CD4-positive, alpha-beta T cell treated with Interleukin-10 for 1 hour (primary cell): ENCODE measurements at places on chromosomes 16 and 17.
A peak's percentile ranks its signal among the peaks of the same experiment; 100 is the strongest.

DNA sequence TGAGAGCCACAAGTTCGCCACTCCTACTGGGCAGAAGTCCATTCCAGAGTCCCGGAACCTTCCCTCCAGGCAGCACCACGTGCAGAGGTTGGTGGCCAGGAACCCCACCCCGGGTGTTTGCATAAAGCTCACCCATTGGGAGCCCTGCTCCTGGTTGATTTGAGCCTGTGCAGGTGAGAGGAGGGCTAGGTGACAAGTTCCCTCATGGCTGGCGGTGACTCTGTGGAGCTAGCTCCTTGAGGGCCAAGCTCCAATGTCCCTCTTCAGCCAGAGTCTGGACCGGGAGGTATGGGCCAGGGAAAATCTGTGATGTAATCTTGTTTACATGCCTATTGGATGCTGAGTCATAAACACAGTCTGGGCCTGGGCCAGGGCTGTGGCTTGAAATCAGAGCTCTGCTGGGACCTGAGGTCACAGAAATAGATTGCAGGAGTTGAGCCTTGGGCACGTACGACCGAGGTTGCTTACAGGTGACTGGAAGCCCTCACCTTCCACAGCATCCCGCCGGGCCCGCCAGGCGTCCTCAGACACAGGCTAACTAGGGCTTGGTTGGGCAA lies 118.9 kb downstream of the AATF start:
- no peak for DNase-seq

- DNase-seq = no peak
Measured at GRCh38 chr17:1625581-1625980, 3.1 kb downstream of the SLC43A2 start.

- DNase-seq = no peak
Measured at GRCh38 chr17:8072341-8072728, 15.2 kb downstream of the ALOX12B start.

DNA sequence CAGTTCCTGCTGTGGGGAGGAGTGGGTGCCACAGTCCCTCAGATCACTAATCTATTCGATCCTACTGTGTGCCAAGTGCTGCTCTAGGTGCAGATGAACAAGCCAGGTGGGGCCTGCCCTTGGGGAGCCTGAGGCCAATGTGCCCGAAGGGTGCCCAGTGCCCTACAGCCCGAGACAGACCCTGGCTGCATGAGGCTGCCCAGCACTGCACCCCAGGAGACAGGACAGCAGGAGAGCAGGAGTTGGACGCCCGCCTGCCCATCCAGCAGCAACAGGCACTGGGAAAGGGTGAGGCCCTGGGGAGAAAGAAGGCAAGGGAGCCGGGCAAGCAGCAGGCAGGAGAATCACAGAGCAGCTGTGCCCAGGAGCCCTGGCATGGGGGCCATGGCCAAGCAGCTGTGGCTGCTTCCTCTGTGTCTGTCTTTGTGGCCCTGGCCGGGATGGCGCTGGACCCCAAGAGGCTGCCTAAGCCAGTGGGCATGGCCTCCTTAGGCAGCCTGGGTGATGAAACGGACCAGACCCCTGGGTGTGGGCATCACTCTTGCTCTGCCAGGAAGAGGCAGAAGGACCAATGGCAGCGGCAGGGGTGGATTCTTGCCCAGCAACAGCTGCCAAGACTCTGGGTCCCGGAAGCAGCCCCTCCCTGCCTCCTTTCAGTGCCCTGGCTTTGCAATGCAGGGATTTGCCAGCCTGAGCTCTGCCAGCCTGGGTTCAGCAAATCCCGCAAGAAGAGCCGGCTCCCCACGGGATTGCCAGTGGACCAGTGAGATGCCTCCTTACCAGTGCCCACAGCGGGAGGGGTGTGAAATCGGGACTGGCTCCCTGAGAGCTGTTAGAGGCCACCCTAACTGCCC lies 179.6 kb upstream of the TNRC6C start:
- DNase-seq = no peak

- DNase-seq = no peak
Measured at GRCh38 chr16:84471316-84471715, 33.1 kb downstream of the MEAK7 start.

DNA sequence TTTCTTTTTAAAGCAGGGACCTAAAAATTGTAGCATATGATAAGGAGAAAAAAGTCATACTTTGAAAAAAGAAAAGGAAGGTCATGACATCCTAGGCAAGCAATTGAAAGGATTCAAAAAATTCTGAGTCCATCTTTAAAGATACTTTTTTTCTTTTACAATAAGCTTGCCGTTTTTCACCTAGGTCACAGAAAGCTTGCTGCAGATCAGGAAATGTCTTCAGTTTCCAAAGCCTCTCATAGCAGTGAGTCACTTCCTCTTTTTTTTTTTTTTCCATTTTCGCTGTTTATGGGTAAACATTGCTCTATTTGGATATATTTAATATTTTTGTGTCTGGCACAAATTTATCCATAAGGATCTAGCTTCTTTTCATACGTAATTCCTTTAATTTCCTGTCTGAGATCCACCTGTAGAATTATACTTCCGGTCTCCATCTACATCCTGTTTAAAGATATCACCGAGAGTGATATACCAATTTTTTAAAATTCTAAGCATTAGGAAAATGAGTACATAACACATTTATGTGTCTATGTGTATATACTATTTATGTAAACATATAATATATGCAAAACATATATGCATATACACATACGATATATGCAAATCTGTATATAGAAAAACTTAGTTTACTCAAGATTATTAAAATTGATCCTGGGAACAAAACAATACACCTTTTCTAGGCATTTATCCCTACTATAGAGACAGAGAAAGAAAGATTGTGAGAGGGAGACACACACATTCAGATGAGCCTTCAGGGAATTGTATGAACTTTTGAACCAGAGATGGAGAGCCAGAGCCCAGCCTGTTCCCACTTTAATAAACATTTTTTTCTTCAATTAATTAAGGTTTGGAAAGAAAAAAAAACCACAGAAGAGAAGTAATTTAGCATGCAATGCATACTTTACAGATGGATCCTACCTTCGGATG lies 134.4 kb downstream of the SKAP1 start:
- peak; percentile 44 for DNase-seq

- no peak for DNase-seq
Measured at GRCh38 chr17:9810100-9810949, 11.6 kb downstream of the GSG1L2 start.

GRCh38 chr16:49342336-49343265 lies 31.0 kb upstream of the C16orf78 start:
- DNase-seq = no peak

GRCh38 chr16:49452578-49452977 lies 79.0 kb downstream of the C16orf78 start:
- no peak for DNase-seq

DNA sequence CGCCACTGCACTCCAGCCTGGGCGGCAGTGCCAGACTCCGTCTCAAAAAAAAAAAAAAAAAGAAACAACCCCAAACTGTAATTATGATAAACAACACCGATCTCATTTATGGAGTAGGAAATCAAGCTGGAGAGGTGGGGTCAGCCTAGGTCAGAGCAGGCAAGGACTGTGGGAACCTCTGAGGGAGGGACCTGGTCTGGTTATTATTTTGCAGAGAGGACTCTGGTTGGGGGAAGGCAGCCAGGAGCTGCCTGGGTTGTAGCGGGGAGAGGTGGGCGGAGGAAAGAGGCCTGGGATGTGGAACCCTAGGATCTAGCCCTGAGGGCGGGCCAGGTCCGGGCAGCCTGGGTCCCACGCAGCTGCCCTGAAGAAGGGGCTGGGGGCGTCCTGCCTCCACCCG lies 10.9 kb upstream of the HS3ST6 start:
- DNase-seq = peak; percentile 16

GRCh38 chr17:52024300-52024870 lies 134.1 kb downstream of the CA10 start:
- DNase-seq = no peak

DNA sequence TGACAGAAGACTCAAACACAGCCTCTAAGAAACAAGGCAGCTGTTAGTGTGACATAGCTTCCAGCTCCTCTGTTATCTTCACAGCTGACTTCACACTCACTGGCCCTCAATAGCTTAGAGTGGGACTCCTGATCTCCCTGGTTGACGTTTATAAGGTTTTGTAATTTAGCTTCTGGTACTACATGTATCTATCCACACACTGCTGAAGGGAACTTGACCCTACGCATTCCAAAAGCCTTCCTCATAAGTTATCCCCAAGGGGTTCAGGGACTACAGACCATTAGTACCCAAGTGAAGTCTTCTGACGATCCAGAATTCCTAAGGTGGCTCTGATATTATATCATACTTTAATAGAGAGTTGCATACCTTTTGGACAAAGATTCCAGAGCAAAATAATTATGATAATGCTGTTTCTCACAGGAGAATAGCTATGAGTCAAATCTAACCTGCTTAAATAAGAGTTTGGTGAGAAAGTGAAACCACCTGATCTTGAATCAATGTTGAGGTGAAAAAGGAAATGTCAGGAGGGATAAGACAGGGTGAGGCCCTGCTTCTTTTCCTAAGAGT lies 14.5 kb downstream of the ACACA start:
- DNase-seq = no peak

GRCh38 chr16:49639739-49640431 lies 216.0 kb downstream of the ZNF423 start:
- no peak for DNase-seq

DNA sequence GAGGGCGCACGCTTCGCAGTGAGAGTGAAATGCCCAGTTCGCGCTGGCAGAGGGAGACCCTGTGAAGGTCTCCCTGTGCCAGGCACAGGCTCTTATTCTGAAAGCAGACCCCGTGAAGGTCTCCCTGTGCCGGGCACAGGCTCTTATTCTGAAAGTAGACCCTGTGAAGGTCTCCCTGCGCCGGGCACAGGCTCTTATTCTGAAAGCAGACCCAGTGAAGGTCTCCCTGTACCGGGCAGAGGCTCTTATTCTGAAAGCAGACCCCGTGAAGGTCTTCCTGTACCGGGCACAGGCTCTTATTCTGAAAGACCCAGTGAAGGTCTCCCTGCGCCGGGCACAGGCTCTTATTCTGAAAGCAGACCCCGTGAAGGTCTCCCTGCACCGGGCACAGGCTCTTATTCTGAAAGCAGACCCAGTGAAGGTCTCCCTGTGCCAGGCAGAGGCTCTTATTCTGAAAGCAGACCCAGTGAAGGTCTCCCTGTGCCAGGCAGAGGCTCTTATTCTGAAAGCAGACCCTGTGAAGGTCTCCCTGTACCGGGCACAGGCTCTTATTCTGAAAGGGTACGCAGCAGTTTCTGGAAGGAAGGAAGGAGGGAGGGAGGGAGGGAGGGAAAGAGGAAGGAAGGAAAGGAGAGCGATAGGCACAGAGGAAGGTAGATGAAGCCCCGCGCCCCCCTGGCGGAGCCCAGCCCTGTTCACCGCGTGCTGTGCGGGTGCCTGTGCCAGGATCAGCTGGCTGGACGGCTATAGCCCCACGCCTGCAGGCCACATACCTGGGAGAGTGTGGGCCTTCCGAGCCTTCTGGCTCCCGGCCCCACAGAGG lies 55.3 kb downstream of the WDR45B start:
- DNase-seq = peak; percentile 85

- no peak for DNase-seq
Measured at GRCh38 chr16:54241525-54241924, 45.1 kb downstream of the IRX3 start.

GRCh38 chr17:81083125-81083765 lies 48.3 kb downstream of the BAIAP2 start:
- DNase-seq = no peak

GRCh38 chr16:28534542-28535373 lies 4.0 kb downstream of the NUPR1 start:
- peak; percentile 43 for DNase-seq

DNA sequence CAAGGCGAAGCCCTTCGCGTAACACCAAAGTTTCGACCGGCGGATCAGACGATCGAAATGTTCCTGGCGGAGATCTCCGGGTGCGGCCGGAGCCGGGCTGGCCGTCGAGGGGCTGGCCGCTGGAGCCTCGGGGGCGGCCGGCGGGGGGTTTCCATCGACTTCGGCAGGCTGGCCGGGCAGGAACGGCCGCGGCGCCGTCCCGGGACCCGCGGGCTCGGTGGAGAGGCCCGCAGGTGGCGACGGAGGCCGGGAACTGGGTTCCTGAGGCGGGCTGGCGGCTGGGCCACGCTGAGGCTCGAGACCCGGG lies 1.1 kb downstream of the EPOP start:
- DNase-seq = no peak

GRCh38 chr16:27431773-27432532 lies 30.0 kb downstream of the IL21R start:
- DNase-seq = no peak

- no peak for DNase-seq
Measured at GRCh38 chr17:82619211-82619610, 29.0 kb downstream of the WDR45B start.

DNA sequence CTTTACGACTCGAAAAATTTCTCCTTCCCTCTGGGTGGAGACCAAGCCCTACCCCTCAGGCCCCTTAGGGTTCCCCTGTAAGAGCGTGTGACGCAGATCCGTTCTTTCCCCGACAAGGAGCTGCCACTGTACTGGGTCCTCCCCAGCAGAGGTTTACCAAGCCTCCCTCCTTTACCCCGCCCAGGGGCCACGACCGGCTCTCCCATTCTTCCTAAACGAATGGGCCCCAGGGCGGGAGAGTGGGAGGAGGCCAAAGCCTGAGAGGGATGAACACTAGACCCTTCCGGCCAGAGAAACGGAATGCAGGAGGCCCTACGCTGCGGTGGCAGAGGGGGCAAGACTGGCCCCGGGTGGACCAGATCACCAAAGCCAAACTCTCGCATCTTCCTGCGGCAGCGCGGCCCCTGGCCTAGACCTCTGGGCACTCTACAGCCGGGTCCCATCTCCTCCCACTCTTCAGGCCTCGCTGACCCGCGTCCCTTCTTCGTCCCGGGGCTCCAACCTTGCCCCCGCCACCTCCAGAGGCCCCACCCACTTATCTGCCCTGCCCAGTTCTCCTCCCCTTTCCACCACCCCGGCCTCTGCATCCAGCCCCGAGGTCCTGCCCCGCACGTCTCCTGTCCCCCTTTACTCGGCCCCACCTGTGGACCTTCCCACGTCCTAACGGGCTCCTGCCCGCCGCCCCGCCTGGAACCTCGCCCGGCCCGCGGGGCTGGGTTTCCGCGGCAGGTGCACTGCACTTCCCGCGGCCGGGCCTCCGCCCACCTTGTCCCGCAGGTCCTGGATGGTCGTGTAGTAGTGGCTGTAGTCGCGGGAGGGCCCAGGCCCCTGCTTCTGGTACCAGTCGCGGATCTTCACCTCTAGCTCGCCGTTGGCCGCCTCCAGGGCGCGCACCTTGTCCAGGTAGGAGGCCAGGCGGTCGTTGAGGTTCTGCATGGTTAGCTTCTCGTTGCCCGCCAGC lies 765 bp downstream of the KRT19 start:
- DNase-seq = no peak

DNA sequence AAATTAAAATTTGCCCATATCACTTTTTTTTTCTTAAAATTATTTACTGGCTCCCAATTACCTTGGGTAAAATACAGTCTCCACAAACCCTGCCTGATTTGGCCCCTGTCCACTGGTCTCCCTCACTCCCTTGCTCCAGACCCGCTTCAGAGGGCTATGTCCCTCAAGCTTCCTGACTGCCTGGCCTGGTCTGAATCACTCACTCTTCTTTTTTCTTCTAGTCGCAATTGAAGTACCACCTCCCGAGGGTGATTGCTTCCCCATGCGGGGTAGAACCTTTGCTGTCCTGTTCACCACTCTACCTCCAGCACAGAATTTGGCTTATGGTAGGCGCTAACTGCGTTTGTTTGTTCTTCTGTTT lies 598 bp upstream of the PGAP3 start:
- no peak for DNase-seq
